ENCODE measurements at places on chromosomes 11 and 22. TPM values are rescaled to one million over a fixed set of nuclear protein-coding genes. Genes with fewer than 3 reads are reported as not detected.

The CSNK2A3 gene
- total RNA-seq, result 1.7 TPM

DNA sequence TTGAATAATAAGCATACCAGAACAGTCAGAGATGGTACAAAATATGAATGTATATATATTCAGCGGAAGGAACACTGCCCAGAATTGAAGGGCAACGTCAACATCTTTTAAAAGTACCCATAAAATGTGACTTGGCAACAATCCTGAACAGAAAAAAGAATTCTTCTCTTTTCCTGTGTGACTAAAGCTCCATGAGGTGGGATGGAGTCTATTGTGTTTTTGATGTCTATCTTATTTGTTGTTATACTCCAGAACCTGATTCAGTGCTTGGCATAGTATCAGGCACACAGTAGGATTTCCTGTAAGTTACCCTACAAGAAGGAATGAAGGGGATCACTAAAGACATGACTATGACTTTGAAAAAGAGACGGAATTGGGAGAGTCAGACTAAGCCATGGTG lies 10.3 kb downstream of the LDLRAD3 start:
- DNase-seq, result no peak
- H3K27ac ChIP-seq, result no peak overlapping the region
- H3K4me1 ChIP-seq, result no peaks in the 10 kb centered on the region
- no peaks in the 10 kb centered on the region for H3K36me3 ChIP-seq

DNA sequence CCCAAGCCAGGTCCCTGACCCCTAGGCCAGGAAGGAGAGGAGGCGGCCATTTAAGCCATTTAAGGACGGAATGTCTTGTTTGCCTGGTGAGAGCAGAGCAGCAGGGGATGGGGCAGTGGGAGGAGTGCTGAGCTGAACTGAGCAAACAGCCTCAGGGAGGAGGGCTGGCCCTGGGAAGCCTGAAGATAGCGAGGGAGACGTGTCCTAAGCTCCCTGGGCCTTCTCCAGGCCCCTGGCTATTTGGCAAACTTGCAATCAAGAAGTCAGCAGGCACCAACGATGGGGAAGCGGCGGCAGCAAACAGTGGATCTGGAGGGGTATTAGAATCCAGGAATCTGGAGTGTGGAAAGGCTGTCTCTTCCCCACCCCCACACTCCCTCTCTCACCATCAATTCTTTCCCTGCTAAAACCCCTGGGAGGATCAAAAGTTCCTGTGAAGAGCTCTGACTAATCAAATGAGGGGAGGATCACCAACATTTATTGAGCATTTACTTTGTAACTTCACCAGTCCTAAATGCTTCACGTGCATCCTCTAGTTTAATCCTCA lies 8.8 kb downstream of the BCL9L start:
- no peaks in the 10 kb centered on the region for H3K27me3 ChIP-seq
- peaks cover 96% of the 10 kb centered on the region for H3K4me1 ChIP-seq
- no peaks in the 10 kb centered on the region for H3K36me3 ChIP-seq
- peak overlapping the region; percentile 93 for H3K27ac ChIP-seq
- peak; percentile 60 for DNase-seq
- no peak overlapping the region for H3K4me3 ChIP-seq

The PKNOX2 gene
- total RNA-seq, result 53.4 TPM

DNA sequence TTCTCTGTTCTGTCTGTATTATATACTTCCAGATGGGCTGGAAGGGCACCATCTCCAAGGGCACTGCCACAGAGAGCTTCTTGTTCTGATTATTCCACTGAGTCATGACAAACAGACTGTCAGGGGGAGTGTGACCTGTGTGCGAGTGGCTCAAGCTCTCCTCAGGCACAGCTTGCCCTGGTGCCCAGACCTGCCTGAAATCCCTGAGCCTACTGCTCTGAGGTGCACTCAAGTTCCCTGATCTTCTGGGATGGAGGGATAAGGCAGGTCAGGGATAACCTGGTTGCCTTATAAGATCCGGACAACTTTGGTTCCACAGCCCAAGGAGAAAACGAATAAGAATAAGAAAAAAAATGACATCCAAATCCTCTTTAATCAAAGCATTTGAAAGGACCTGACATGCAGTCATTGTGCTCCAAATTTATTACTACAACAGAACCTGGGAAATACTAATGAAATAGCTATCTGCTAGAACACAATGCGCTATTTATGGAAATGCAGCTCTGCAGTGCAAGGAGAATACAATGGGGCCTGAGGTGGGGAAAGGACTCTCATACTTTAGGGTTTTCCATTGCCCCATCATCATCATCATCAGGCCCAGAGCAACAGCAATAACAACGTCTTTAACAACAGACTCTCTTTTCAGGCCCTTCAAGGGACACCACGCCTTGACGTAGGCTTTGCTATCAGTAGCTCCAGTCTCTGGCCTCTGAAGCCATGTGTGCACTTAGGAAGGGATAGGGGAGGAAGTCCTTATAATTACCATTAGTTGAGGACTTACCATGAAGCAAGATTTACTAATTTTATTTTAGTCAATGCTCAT lies 217.1 kb upstream of the KIRREL3 start:
- no peaks in the 10 kb centered on the region for H3K36me3 ChIP-seq
- no peak for DNase-seq
- no peak overlapping the region for H3K4me3 ChIP-seq
- H3K27me3 ChIP-seq, result no peaks in the 10 kb centered on the region
- no peaks in the 10 kb centered on the region for H3K4me1 ChIP-seq

The RTN4RL2 gene
- total RNA-seq, result 0.50 TPM

- H3K27me3 ChIP-seq, result no peaks in the 10 kb centered on the region
- H3K36me3 ChIP-seq, result peaks cover 6% of the 10 kb centered on the region
- no peak overlapping the region for H3K27ac ChIP-seq
Measured at GRCh38 chr22:17858033-17858432, 83.8 kb upstream of the BID start.

The MMP7 gene
- total RNA-seq, result 8.4 TPM

DNA sequence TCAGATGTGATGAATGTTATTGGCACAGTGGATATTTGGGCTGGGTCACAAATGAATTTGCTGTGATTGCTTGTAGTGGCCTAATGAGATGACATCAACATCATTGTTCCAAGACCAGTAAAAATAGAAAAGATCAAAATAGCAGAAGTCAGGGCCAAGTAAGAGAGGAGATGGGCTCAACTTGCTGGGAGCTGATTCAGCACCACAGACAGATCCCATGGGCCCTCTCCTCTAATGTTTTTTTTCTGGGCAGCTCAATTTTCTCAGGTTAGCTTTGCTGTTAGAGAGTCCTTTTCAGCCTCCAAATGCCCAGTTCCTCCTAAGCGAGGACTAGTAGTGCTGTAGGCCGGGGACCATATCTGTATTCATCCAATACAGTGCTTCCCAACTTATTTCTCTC lies 86.0 kb upstream of the IZUMO1R start:
- no peaks in the 10 kb centered on the region for H3K27me3 ChIP-seq
- H3K4me3 ChIP-seq, result no peak overlapping the region
- no peak for DNase-seq
- no peaks in the 10 kb centered on the region for H3K36me3 ChIP-seq
- no peak overlapping the region for H3K27ac ChIP-seq
- H3K4me1 ChIP-seq, result no peaks in the 10 kb centered on the region

- no peaks in the 10 kb centered on the region for H3K4me1 ChIP-seq
- H3K4me3 ChIP-seq, result no peak overlapping the region
- DNase-seq, result no peak
- no peaks in the 10 kb centered on the region for H3K27me3 ChIP-seq
- no peak overlapping the region for H3K27ac ChIP-seq
Measured at GRCh38 chr22:34972191-34972897, 93.6 kb upstream of the ISX start.

- H3K27ac ChIP-seq, result no peak overlapping the region
- H3K27me3 ChIP-seq, result peaks cover 8% of the 10 kb centered on the region
- H3K4me3 ChIP-seq, result no peak overlapping the region
- H3K36me3 ChIP-seq, result no peaks in the 10 kb centered on the region
- no peak for DNase-seq
Measured at GRCh38 chr11:45477588-45477987, 187.8 kb downstream of the CHST1 start.

The FAM76B gene
- 26.1 TPM for total RNA-seq

DNA sequence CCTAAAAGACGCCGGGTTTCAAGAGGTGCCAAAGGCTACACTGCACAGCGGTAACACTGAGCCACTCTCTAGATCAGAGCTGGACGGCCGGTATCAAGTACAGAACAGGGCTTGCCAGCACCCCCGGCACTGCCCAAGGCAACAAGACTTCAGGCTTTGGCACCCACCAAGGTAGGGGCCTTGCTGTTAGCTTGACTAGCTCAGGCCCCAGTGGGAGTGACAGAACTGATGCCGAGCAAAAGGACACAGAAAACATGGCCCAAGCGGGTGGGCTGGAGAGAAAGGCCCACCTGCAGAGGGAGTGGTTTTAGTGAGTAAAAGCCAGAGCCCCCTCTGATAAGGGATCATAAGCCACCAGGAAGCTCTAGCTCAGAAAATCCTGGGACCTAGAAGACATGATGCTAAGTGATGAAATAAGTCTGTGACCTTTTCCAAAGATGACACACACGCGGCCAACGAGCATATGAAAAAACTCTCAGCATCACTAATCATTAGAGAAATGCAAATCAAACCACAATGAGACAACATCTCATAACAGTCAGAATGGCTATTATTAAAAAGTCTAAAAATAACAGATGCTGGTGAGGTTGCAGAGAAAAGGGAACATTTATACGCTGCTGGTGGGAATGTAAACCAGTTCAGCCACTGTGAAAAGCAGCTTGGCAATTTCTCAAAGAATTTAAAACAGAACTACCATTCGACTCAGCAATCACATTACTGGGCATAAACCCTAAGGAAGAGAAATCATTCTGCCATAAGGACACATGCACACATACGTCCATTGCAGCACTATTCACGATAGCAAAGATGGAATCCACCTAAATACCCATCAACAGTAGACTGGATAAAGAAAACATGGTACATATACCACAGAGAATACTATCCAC lies 12.9 kb downstream of the EHD1 start:
- peak overlapping the region; percentile 95 for H3K27ac ChIP-seq
- no peaks in the 10 kb centered on the region for H3K27me3 ChIP-seq
- H3K4me1 ChIP-seq, result peaks cover 69% of the 10 kb centered on the region
- H3K4me3 ChIP-seq, result no peak overlapping the region
- H3K36me3 ChIP-seq, result no peaks in the 10 kb centered on the region

- DNase-seq, result peak; percentile 39
- H3K27me3 ChIP-seq, result no peaks in the 10 kb centered on the region
- peaks cover 8% of the 10 kb centered on the region for H3K4me1 ChIP-seq
Measured at GRCh38 chr11:4087551-4087950, 7.0 kb upstream of the RRM1 start.

The ST13 gene
- total RNA-seq, result 248 TPM

The SF3B2 gene
- total RNA-seq, result 170 TPM

The LTO1 gene
- total RNA-seq, result 17.6 TPM
